Sciatic nerve (tissue), 2 donors: ENCODE measurements at places on chromosomes 2 and 18. TPM values are rescaled to one million over a fixed set of nuclear protein-coding genes. Genes with fewer than 3 reads are reported as not detected.

Gene STK11IP
- 58.5 TPM for total RNA-seq

Gene MYO3B
- 0.13 TPM for total RNA-seq

DNA sequence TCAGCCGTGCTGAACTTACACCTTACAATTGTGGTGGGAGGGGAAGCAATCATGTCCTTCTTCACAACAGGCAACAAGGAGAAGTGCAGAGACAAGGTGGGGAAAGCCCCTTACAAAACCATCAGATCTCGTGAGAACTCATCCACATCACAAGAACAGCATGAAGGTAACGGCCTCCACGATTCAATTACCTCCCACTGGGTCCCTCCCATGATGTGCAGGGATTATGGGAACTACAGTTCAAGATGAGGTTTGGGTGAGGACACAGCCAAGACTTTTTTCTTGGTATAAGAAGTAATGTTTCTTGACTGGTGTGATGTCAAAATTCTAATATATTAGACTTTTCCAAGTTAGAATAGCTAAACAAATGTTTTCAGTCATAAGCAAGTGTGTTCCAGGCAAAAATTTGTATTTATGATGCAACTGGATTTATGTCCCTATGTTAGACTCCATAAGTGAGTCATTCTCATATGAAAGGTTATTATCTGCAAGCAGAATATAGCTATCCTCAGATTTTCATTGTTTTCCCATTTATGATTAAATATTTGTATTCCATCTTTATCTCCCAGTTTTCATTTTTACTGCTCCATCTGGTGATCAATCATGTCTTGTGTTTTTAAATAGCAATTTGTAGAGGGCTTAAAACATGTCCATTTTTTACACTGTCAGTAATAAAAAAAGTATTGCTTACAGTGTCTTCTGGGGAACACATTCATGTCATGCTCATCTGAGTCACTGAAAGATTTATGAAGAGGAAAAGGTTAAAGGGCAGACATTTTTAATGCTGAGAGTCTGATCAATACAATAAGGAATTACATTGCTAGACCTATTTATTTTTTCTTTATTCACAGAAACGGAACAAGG lies 995.2 kb upstream of the CDH2 start:
- no peak for DNase-seq

DNA sequence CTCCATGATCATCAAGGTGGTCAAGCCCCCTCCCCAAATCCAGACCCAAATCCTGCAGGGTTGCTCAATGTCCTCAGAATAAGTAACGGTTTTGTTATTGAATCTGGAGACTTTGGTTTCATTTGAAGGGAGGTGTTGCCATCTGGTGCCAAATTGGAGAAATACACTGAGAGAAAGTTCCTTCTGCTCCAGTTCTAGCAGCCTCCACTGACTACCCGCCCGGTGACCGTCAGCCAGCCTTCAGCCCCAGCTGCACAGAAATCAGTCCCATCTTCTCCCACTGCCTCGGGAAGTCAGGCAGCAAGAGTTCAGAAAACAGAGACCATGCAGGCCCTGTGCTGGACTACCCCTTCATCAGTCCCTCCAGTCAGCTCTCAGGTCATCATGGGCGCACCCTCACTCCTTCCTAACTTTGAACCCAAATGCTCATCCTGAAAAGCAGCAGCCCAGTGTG lies 38.7 kb downstream of the PKDCC start:
- no peak for DNase-seq

DNA sequence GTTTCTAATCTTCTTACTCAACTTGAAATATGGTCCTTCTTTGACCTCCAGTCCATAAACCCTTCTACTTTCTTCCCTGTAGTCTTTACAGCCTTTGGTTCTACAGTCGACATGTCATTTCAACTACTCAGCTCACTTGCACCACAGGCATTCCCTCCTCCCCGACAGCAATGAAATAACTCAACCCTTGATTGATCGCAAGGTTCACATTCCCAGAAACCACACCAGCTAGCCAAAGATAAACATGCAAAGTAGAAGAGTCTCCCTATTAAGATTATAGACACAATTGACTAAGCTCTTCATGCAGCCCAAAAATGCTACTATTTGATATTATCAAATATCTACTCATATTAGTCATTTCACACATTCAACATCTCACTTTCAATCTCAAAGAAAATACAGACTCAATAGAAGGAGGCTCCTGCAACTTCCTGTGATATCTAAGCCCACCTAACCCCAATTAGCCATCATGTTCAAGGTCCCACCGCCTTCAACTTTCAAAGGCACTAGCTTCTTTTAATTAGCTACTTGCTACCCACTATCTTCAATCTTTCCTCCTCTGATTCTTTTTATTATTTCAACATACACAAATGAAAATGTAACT lies 50.8 kb downstream of the RTTN start:
- no peak for DNase-seq
